Ascending aorta (tissue), 2 donors: ENCODE measurements at places on chromosomes 2 and 18. TPM values are rescaled to one million over a fixed set of nuclear protein-coding genes. Genes with fewer than 3 reads are reported as not detected.

The CPLX4 gene
- total RNA-seq, result not detected

The SLC1A4 gene
- total RNA-seq, result 19.5 TPM

The DSEL gene
- 19.1 TPM for total RNA-seq

The GLB1L gene
- total RNA-seq, result 1.8 TPM

The MOCOS gene
- total RNA-seq, result 0.21 TPM

The BUB1 gene
- total RNA-seq, result not detected

The MARCHF7 gene
- 49.4 TPM for total RNA-seq

The GPATCH11 gene
- 0.21 TPM for total RNA-seq

The TRABD2A gene
- total RNA-seq, result 1.1 TPM

The RSAD2 gene
- 0.32 TPM for total RNA-seq

The SH3RF3 gene
- 53.5 TPM for total RNA-seq
